ENCODE measurements at places on chromosomes 16 and 17. TPM values are rescaled to one million over a fixed set of nuclear protein-coding genes. Genes with fewer than 3 reads are reported as not detected.

The CFAP119 gene
- 2.9 TPM for total RNA-seq

DNA sequence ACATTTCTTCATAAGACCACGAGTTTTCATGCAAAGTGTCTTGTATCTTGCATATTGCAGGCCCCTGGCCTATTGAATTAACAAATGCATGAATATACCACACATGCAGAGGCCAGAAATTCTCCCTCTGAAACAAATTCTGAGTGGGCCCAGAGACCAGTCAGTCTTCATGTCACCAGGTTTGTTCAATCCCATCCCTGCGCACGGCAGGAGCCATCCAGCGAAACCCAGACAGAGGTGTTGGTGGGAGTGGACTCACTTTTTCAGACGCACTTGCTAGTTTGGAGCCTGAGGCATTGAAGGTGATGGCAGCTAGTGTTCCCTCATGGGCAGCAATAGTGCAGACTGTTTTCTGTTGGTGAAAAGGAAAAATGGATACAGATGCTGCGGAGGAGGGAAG lies 21.9 kb downstream of the WIPI1 start:
- no peak for DNase-seq

GRCh38 chr17:81200695-81201580 lies 21.8 kb downstream of the CEP131 start:
- DNase-seq = no peak

DNA sequence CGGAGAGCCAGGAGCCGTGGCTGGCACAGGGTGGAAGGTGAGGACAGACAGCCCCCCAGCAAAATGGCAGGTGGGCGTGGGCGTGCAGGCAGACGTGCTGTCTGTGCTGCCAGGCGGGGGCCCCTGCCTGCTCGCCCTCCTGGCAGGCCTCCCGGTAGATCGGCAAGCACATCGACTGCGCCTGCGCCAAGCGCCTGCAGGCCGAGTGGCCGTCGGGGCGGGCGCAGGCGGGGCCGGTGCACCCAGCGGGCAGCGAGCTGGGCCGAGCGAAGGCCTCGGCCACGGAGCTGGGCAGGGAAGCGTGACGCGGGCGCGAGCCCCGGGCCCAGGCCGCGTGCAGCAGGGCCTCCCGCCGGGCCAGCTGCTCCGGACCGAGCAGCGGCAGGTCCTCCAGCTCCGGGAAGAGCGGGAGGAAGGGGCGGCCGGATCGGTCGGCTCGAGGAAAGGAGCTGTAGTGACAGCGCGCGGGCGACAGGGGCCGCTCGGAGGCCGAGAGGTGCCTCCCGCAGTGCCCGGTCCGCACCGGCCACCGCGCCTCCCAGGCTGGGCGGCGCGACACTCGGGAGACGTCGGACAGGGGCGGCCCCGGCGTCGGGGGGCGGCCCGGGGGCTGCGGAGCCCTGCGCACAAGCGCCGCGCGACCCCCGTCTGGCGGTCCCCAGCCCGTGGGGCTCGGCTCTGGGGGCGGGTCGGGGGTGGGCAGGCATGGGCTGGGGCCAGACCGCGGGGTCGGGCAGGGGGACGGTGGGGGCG lies 16.9 kb downstream of the GRIN2C start:
- DNase-seq = no peak

DNA sequence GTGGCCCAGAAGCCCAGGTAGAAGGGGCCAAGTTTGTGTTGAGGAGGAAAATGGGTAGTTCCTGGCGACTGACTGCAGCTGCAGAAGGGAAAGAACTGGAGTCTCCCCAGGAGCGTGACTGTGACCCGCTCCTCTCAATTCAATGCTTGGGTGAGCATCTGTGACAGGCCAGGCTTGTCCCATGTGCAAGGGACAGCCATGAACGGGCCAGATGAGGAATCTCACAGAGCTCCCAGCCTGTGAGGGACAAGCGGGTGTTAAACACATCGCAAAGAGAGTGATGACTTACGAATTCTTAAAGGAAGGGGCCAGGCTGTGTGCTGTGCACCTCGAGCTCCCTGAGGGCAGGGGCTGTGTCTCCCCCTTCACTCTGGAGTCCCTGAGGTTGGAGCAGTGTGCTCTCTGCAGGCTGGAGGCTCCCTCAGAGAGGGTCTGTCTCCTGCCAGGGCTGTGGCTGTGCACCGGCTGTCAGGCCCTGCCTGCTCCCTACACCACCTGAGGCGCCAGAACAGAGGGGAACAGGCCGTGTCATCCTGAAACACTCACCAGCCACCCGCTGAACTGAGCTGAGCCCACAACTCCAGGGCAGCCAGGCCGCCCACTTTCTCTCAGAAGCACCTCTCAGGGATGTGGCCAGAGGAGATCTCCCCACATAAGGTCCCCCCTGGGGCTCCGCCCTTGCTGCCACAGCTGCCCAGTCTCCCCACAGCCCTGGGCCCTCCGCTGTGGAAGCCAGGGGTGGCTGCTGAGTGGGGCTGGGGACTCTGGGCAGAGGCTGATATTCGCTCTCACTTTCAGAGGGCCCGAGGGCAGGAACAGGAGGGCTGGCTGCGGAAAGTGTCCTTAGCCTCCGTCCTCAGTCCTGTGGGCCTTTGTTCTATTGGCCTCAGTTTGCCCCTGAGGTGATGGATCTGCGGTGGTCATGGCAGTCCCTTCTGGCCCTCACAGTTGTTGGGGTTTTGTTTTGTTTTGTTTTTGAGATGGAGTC lies 25.7 kb upstream of the NXPH3 start:
- DNase-seq = no peak

DNA sequence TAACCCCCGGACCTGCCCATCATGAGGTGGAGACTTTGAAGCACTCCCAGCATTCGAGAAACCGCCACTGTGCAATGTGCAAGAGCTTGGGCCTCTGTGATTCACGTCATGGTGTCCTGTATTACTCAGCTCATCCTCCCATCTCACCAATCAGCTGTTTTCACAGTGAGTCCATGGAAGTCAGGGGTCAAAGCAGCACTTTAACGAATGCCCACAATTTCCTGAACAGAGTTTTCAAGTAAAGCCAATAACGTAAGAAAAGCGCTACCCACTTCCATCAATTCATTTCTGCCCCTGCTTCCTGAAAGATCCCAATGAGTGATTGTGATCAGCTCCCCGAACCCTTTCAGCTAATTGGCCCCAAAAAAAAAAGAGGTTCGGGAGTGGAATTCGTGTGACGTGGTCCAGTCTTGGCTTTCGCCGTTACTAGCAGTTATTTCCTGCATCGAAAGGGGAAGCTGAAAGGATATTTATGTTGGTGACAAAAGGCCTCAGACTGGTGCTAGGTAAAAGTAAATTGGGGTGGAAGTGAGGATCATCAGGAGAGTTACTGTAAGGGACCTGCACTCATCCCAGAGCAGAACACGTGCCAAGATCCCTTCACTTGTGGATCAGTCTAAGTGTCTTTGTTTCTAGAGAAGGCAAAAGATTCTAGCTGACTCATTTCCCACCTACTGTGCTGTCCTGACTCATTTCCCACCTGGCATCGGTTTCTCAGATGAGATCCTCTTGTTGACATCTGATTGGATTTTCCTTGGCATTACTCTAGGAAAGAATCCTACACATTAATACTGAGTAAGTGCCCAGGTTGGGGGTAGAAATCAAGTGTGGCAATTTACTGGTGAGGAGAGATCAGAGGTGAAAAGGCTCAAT lies 136.7 kb upstream of the NUDT7 start:
- DNase-seq = no peak

DNA sequence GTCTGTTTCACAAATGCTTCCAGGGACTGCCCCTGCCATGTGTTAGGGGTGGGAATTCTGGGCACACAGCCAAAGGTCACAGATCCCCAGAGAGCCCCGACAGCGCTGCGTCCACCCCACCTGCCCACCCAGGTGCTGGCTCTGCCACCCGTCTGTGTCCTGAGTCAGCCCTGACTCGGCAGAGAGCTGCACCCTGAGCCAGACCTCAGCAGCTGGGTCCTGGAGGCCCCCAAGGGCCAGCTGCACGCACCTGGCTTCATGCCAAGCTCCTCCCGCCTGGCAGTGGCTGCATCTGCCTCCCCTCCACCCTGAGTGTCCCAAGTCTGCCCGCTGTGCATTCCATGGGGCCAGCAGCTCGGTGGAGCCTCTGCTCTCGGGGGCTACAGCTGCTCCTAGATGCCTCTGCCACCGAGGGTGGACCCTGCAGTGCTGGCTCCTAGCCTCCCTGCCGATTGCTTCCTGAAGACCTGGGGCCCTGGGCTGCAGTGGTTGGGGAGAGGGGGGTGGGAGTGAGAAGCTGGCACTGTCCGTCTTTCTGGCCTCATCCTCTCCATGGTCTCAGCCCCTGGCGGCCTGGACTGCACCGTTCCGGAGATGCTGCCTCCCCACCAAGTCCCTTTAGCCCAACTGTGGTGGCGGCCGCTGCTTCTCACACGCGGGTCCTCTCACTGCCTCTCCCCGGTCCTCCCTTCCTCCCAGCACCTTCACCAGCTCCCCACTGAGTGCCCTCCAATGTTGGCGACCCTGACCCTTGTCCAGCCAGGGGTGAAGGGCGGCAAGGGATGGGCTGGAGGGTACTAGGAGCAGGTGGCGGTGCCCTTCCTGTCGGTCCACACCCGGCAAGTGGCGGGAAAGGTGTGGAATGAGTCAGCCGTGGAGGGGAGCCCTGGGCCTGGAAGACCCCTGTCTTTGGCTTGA lies 3.0 kb downstream of the SECTM1 start:
- DNase-seq = no peak

- peak; percentile 50 for DNase-seq
Observed at GRCh38 chr17:491086-492021, 138.7 kb upstream of the RPH3AL start.

DNA sequence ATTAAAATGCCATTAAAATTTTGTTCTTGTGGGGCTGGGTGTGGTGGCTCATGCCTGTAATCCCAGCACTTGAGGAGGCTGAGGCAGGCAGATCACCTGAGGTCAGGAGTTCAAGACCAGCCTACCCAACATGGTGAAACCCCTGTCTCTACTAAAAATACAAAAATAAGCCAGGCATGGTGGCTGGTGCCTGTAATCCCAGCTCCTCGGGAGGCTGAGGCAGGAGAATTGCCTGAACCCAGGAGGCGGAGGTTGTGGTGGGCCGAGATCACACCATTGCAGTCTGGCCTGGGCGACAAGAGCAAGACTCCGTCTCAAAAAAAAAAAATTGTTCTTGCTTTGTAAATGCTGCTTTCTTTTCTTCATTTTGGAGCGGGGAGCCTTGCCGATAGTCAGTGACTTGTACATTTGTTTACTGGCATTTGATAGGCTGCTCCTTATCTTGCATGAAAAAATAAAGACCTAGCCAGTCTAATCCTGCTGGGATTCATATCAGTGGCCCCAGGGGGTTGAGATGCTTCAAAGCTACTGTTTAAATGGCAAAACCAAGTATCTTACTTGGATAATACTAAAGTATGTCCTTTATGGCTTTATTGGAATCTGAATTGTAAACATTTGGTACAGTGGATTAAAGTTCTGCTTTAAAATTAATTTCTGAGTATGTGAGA lies 3.3 kb upstream of the CLTC start:
- no peak for DNase-seq

GRCh38 chr16:46980926-46981325 lies 7.5 kb upstream of the DNAJA2 start:
- no peak for DNase-seq

Data from naive thymus-derived CD4-positive, alpha-beta T cell (primary cell).